ENCODE measurements at places on chromosomes 6 and 20.

DNA sequence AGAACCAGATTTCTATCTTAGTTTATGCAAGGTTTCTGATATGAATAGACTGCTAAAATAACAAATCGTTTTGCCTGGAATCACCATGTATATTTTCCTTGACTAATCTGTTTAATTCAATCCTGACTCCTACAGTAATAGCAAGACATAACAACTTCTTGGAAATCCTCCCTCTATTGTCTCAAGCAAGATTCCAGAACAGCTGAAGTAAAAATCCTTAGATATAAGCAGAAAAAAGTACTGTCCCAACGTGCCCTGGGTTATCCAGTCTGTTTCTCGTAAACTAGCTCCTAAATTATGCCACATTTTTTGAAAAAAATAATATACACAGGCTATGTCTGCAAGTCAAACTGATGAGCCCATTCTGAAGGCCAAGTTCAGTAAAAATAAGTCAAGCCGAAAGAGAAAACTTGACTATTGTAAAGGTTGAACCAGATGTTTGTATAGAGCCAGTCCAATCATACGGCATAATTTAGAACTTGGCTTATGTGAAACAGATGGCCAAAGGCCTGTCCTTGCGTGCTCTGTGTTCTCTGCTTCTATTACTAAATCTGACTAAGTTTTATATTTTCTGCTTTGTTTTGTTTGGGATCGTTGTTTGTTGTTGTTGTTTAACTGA lies 341.6 kb upstream of the NRSN1 start:
- no peak for DNase-seq

DNA sequence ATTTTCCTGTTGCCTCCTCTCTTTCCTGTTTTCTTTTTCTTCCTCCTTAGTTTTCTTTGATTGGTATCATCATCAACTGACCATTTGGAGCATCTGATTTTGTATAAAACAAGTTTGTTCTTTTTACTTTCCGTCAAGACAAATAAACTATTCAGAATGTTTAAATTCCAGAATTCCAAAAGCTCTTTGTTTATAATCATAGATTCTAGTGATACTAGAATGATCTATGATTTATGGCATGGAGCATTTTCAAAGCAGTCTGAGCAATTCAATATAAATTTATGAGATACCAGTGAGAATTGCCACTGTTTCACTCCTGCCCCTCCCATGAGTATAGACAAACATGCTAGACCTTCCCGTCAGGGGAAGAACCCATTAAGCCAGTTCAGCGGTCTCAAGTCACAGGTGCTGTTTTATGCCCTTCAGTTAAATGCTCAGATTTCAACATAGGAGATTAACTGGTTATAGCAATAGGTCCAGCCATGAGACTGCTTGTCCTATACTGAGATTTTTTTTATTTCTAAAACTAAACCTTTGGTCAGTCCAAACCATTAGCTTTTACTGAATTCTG lies 60.7 kb downstream of the GRIK2 start:
- DNase-seq = no peak

GRCh38 chr6:80517525-80517924 lies 411.1 kb downstream of the BCKDHB start:
- DNase-seq = no peak

GRCh38 chr20:16025084-16025483 lies 548.2 kb downstream of the KIF16B start:
- DNase-seq = no peak

GRCh38 chr20:39849664-39850063 lies 839.4 kb downstream of the MAFB start:
- no peak for DNase-seq

DNA sequence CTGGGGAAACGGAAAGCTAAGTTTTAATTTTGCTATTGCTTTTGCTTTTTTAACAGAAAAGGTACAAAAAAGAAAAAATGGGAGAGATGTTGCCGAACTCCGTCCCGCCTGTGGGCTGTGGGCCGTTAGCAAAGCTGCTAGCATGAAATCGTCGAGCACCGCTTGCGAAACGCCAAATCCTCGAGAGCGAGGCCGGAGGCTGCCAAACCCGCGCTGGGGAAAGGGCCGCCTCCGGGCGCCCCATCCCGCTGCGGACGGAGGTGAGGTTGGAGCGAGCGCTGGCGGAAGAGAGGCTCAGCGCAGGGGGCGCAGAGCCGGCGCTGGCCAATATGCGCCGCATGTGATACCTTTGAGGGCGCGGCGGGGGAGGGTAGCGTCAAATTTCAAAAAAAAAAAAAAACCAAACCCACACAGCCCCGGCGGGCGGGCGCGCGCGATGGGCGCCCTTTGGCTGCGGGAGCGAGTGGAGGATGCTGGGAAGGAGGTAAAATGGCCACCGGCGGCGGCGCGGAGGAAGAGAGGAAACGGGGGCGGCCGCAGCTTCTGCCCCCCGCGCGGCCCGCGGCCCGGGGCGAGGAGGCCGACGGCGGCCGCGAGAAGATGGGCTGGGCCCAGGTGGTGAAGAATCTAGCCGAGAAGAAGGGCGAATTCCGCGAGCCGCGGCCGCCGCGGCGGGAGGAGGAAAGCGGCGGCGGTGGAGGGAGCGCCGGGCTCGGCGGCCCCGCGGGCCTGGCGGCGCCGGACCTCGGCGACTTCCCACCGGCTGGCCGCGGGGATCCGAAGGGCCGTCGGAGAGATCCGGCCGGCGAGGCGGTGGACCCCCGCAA lies at the start of gene ZCCHC3:
Gene ZCCHC3, plus strand, starts transcription at position 473 of the 827 bp plus-strand sequence. Its CDS starts 17 bp downstream, at position 490.
- DNase-seq = peak; percentile 67

DNA sequence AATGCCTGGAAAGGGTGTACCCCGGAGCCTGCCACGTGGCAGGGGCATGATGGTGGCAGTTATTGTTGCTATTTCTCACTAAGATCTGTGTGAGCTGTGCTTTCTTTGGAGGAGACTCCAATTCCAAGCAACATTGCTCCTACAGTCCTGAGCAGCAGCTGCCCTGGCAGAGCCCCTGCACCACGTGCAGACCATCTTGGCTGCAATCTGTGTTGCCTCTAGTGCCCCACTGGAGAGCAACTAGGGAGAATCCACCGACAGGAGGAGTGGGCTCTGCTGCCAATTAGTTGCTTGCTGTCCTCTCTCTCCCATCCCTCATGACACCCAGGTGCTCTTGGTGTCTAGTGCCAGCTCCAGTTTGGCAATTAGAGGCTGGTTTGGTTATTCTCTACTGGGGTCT lies 116.0 kb downstream of the PXDC1 start:
- DNase-seq = no peak

DNA sequence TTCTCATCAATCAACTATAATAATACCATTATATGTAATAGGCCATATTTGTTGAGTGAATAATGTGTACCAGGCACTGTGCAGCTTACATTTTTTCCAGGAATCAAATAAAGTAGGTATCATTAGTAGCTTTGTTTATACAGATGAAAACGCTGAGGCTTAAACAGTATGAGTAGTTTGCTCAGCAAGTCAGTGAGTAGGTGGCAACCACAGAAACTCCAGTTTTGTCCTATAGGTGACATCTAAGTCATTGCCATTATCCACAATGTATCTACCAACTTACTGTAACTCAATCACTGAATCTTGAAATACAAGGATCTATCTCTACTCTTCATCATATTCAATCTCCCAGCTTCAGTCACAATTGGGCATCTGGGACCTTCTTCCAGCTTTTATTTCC lies 29.8 kb upstream of the TPBG start:
- no peak for DNase-seq

GRCh38 chr20:5085380-5085779 lies 34.4 kb downstream of the PCNA start:
- no peak for DNase-seq

GRCh38 chr6:144536079-144536478 lies 250.9 kb downstream of the UTRN start:
- no peak for DNase-seq

- DNase-seq = no peak
Measured at GRCh38 chr6:38095054-38095453, 275.5 kb downstream of the ZFAND3 start.

GRCh38 chr6:16730738-16731477 lies 30.4 kb downstream of the ATXN1 start:
- DNase-seq = no peak

DNA sequence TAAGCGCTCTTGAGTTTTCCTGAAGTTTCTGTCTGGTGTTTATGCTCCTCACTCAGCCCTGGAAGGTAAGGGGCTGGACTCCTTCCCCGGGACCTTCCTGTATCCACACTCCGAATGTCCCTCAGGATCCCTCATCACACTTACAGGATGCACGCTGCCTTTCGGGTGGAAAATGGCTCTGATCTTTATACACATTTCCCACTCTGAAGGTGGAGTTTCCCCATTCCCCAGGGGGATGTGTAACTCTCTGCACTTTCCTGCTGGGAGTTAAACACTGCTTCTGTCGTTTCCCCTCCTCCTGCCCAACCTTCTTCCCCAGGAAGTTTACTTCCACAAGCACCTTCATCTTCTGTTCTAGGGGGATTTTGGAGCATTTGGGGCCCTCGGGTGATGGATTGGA lies 17.1 kb upstream of the IGF2R start:
- DNase-seq = no peak

DNA sequence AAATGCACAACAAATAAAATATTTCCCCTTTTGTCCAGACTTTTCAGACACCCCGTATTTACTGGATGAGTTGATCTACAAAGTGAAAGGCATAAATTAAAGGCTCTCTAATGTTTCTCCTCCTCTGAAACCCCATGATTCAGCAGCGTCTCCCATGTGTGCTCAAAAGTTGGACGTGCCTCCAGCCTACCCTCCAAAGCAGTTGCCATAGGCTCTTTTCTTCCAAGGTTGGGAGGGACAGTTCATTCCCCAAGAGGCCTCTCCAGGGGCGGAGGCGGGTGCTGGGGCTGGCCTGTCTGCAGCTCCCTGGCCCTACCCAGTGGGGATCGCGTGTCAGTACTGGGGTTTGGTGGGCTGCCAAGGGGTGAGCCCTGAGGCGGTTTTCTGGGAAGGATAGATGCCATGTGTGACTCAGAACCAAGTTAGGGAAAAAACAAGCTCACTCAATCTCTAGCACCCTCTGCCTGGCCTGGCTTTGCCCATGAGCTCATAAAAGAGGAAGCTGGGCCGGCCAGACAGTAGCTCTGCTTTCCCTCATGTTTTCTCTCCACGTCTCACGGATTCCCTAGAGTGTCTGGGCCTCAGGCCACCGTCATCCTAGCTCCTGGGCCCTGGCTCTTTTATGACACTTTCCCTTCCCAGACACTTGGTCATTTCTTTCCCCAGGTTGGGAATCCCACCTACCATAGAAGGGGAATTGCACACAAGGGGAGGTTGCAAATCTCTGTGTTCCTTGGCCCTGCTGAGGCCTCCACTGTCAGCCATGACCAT lies 8.0 kb upstream of the IER3 start:
- no peak for DNase-seq

DNA sequence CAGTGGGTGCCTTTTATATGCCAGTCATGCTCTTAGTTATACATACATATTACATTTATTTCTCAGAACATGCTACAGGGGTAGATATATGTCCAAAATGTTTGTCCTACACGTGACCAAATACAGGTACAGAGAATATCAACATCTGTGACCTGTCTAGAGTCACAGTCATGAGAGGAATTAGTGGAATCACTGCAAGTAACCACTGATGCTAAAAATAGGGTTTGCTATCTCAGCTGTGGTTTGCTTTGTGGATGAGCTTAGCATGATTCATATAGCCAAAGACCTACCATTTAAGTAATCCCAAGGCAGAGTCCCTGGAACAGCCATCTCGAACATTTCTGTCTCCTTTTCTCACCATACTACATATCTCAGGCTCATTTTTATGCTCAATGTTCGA lies 32.3 kb downstream of the GSTA3 start:
- no peak for DNase-seq

DNA sequence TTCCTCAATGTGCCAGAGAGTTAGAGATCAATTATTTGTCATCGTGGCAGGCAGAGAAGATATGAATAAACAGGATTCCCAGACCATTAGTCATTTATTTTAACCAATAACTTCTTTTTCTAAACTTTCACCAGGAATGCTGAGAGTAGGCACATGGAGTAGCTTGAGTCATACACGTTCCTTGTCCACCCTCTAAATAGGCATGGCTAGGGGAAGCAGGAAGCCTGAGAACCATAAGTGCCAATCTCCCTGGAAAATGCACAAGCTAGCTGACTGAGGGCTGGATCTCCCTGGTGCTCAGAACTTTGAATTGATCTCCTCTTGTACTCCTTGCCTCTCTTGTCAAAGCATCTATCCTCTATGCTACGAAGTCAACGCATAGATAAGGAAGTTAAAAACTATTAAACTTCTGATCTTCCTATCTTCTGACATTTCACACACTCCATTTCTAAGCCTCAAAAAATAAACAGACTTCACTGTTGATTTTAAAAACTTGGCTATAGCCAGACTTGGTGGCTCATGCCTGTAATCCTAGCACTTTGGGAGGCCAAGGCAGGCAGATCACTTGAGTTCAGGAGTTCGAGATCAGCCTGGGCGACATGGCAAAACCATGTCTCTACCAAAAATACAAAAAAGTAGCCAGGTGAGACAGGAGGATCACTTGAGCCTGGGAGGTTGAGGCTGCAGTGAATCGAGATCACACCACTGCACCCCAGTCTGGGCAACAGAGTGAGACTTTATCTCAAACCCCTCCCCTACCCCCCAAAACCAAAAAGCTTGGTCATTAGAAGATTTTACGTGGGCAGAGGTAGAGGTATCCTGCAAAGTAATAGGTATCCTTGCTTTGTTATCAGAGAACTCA lies 11.8 kb downstream of the ADTRP start:
- no peak for DNase-seq

GRCh38 chr6:89777455-89777854 lies 42.1 kb downstream of the MDN1 start:
- DNase-seq = no peak

DNA sequence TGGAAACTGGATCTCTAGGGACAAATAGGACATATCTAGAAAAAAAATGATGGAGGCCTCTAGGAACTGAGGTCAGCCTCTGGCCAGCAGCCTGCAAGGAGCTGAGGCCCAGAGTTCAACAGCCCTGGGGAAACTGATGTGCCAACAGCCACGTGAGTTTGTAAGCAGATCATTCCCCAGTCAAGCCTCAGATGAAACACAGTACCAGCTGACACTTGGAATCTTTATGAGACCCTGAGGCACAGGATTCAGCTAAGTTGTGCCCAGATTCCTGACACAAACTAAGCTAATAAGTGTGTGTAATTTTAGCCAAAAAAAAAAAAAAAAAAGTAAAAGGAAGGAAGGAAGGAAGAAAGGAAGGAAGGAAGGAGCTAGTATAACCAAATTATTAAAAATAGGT lies 1059.8 kb upstream of the MAP3K7 start:
- DNase-seq = no peak

- no peak for DNase-seq
Measured at GRCh38 chr6:161100072-161100471, 108.5 kb downstream of the MAP3K4 start.

DNA sequence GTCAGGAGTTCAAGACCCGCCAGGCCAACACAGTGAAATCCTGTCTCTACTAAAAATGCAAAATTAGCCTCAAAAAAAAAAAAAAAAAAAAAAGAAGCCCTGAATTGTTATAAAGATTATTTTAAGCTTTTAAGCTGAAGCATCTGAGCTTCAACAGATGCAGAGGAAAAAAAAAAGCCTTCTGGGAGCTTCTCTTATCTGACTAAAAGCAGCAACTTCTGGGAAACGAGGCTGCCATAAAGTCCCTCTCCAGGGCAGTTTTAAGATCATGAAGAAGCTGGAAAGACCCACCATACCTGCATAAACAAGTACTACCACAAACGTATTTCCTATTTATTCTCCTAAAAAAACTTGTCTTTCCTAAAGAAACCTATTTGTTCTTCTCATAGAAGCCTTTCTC lies 3.6 kb downstream of the SERINC3 start:
- DNase-seq = no peak

GRCh38 chr6:126337323-126337722 lies 2.6 kb upstream of the CENPW start:
- DNase-seq = no peak
